ENCODE measurements at places on chromosomes 12 and 14.
A peak's percentile ranks its signal among the peaks of the same experiment; 100 is the strongest.

DNA sequence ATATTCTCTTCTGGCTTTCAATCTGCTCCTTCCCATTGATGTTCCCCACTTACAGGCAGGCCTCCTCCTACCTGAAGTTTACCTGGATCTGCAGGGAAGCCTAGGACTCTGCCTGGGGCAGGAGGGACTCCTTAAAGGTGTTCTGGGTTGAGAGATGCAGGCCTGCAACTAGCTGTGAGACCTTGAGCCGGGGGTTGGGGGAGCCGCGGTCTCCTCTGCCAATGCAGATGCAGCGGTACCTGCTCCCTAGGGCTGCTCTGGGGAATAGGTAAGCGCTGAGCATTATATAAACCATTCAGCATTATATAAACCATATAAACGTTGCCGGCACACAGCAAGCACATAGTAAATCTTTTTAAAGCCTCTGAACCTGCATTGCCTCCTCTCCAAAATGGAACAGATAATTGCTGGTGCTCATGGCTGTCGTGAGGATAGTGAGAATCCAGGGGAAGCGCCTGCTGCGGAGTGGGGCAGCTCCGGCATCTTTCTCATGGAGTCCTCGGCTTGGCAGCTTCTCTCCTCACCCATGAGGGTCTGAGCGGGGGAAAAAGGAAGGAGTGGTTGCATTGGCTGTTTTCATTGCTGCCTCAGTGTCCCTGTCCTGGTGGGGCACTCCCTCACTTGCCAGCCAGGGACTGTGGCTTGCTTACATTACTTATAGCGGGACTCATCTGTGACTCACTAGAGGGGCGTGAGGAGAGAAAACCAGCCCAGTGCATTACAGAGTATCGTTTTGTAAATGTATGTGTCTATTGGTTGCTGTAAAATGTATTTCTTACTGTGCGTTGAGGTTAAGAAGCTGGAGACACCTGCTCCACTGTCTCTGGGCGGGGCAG is 12.5 kb upstream of the KRT80 start:
- no peak for DNase-seq

- no peak for DNase-seq
Observed at GRCh38 chr14:64706119-64706592, 1.9 kb downstream of the PLEKHG3 start.

DNA sequence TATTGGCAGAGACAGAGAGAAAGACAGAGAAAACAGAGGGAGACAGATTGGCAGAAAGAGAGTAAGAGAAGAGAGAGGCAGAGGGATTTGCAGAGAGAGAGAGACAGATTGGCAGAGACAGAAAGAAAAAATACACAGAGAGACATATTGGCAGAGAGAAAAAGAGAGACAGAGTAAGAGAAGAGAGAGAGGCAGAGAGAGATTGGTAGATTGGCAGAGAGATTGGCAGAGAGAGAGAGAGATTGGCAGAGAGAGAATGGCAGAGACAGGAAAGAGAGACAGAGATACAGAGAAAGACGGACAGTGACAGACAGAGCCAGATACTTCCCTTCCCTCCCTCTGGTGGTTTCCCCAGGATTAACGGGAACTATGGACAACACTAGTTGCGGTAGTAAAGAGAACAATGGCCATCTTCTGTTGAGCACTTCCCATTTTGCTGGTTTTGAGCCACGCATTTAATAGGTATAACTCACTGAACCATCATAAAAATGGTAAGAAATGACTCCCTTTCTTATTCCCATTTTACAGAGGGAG is 2.6 kb upstream of the NOS1 start:
- no peak for DNase-seq

DNA sequence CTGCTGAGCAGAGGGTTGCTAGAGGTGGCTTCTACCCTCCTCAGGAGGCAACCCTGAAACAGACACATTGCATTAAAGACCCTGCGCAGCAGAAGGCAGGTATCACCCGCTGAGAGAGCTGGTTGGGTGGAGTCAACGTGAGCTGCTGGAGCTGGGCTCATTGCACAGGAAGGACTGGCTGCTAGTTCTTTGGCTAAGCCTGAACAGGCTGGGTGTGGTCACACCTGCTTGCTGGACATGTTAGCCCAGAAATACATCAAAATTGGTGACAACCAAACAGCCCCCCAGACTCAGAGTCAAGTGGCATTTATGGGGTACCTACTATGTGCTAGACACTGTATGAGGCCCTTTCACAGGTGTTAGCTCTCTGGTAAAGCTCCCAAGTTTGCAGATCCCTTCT is 33.8 kb upstream of the IRF2BPL start:
- DNase-seq = no peak

DNA sequence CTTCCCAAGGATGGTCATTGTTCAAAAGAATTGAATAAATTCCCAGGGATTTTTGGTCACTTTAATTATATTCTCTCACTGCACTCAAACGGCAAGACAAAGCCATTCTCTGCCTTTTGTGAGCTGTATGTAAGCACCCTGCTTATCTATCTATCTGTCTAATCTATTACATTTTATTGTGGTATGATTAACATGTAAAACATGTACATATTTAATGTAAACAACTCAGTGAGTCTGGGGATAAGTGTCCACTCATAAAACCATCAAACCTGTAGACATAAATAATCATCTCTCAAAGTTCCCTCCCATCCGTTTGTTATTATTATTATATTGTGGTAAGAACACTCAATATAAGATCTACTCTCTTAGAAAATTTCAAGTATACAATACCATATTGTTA is 167.1 kb downstream of the CAND1 start:
- DNase-seq = no peak

GRCh38 chr14:51849097-51849496 is 11.3 kb upstream of the GNG2 start:
- DNase-seq = no peak

DNA sequence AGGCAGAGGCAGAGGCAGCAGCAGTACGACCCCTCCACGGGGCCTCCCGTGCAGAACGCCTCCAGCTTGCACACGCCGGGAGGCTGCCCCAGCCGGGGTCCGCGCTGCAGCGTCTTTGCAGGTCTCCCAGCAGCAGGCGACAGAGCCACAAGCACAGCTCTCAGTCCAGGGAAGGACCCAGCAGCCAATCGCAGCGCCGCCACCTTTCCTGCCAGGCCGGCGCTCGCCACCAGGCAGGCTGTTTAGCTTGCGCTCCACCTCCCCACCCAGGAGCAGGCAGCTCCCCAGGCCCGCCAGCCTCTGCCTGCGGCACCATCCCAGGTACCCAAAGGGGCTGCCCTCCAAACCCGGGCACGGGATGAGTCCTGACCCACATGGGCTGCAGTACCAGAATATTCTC is 25.2 kb downstream of the DDX51 start:
- DNase-seq = no peak

GRCh38 chr14:24102357-24103048 is 8.4 kb downstream of the PCK2 start:
- DNase-seq = no peak

GRCh38 chr14:93888995-93889394 is 38.1 kb upstream of the FAM181A start:
- no peak for DNase-seq

DNA sequence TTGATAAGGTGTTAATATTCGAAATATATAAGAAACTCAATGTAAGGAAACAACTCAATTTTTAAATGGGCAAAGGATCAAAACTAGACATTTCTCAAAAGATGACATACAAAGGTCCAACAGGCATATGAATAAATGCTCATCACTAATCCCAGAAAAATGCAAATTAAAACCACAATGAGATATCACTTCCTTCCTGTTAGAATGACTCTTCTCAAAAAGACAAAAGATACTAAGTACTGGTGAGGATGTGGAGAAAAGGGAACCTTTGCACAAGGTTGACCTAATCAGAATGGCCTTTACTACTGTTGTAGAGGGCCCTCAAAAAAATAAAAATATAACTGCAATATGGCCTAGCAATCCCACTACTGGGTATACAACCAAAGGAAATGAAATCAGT is 383.4 kb downstream of the KCNH5 start:
- DNase-seq = no peak

DNA sequence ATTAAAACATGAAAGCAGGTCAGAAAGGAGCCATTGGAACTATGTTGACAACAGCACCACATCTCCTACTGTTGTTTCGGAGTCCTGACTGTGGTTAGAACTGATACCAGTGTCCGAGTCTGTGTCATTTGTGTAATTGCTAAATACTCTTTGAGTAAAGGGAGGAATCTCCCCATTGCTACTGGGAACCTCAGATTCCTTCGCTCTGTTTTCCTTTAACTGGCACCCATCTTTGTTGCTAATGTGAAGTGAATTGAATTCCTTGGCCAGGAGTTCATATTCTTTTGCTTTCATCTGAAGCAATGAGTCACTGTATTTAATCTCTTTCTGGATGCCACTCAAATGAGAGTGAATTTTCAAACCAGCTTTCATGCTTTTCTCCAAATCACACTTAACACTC is 31.5 kb downstream of the RASSF9 start:
- DNase-seq = peak; percentile 87

GRCh38 chr12:116354950-116355783 is 77.7 kb upstream of the MED13L start:
- no peak for DNase-seq

DNA sequence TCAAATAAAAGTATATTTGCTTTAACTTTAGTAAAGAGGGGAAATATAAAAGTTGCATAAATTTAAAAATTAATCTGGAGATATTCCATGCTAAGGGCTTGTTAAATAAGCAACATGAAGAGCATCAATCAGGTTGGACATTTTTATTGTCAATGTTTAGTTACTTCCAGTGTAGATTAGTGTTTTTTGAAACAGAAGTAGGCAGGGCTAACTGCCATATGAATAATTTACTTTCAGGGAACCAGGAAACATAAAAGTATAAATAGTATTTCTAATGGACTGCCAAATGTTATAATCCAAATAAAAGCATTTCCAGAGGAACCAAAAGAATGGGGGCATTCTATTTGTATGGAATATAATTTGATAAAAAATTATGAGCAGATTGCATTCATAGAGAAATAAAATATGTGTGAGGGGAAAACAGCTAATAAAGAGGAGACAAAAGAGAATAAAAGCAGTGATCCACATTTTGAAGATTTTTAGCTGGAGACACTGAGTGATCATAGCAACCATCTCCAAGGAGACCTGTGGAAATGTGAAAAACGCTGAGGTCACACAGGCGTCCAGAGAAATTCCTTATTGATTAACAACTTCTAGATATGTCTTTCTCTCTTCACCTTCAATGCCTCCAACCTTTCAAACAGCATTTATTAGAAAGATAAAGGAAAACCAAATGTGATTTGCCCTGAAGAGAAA is 70.8 kb downstream of the SRGAP1 start:
- peak; percentile 56 for DNase-seq

DNA sequence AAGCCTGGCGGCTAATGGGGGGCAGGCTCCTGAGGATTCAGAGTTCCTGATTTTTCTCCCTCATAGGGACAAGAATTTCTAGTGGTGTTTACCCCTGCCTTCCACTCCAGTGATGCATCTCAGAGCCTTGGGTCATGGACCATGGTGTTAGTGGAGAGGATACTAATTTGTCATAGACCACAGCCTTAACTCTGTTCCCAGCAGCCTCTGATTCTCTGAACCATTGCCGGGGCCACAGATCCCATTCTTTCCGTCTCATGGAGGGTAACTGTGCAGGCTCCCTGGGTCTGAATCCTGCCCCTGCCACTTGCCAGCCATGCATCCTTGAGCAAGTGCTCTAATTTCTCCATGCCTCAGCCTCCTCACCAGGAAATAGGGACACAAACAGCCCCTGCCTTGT is 55.1 kb downstream of the RPH3A start:
- DNase-seq = no peak

GRCh38 chr12:75315518-75315917 is 14.6 kb downstream of the CAPS2 start:
- DNase-seq = peak; percentile 71

DNA sequence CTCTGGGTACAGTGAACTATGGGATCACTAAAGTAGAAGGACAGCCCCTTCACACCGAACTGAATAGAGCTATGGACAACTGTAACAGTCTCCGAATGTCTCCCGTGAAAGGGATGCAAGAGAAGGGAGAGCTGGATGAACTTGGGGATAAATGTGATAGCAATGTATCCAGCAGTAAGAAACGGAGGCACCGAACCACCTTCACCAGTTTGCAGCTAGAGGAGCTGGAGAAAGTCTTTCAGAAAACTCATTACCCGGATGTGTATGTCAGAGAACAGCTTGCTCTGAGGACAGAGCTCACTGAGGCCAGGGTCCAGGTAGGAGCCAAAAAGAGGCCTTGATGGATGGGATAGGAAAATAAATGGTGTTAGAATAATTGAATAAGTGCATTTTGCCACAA is 3.5 kb downstream of the ALX1 start:
- no peak for DNase-seq
